HT1080 (cell line): ENCODE measurements at places on chromosomes 3 and 15. TPM values are rescaled to one million over a fixed set of nuclear protein-coding genes. Genes with fewer than 3 reads are reported as not detected.
A peak's percentile ranks its signal among the peaks of the same experiment; 100 is the strongest.

The TRANK1 gene
- 0.97 and 1.4 TPM in 2 replicates for total RNA-seq

DNA sequence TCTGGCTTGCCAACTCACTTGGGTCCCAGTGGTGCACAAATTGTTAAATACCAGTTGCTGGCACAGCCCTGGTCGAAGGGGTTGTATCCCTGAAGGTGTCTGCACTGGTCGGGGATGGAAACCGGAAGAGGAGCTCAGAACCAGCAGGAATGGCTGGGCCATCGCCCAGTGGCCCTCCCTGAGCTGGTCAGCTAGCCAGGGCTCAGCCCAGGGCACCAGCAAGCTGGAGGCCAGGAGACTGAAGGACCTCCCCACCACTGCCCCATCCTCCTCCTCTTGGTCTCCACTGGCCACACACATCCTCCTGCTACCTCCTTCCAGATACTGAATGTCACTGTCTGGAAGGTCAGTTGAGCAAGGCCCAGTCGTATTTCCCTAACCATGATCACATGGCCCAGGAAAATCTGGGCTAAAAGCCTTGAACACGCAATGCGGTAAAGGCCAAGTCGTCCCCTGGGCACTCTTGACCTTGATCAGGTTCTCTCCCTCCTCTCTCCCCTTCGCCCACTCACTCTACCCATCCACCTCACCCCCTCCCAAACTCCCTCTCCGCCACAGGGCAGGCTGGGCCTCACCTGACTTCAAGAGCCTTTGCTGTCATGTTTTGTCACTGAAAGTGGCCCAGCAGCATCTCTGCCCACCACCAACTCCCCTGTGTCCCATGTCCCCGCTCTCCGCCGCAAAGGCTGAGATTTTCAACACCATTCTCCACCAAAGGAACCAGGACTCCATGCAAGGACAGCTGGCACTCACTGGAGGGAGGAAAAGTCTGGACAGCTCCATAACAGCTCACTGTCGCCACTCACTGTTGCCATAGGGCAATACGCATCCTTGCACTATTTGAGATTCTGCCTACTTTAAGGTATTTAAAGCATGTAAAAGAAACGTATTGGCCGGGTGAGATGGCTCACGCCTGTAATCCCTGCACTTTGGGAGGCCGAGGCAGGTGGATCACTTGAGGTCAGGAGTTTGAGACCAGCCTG, 12.1 kb downstream of the ZDHHC19 start:
- no peak for DNase-seq

GRCh38 chr3:120093119-120093910, 932 bp downstream of the GSK3B start:
- peak; percentile 27 for DNase-seq

GRCh38 chr3:10189557-10190354, 25.0 kb downstream of the IRAK2 start:
- DNase-seq: peak; percentile 93

The CP gene
- total RNA-seq: not detected in 2 replicates

GRCh38 chr15:93146601-93147000, 57.6 kb upstream of the RGMA start:
- no peak for DNase-seq

- peak; percentile 92 for DNase-seq
Observed at GRCh38 chr3:143167969-143168854, 48.6 kb downstream of the CHST2 start.

GRCh38 chr3:175502155-175502554, 643.0 kb downstream of the NAALADL2 start:
- DNase-seq: no peak

DNA sequence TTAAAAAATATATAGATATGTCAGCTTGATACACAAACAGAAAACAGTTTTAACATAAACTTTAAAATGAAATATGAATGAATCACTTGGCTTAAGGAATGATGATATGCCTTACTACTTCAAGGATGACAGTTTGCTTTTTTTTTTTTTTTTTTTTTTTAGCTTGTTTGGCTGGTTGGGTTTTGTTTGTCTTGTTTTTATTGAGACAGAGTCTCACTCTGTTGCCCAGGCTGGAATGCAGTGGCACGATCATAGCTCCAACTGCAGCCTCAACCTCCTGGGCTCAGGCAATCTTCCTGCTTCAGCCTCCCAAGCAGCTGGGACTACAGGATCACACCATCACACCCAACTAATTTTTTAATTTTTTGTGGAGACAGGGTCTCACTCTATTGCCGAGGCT, 14.5 kb downstream of the LRRC2 start:
- no peak for DNase-seq

The ISL2 gene
- 0.57 and 2.2 TPM in 2 replicates for total RNA-seq

The STRIT1 gene
- not detected in 2 replicates for total RNA-seq

GRCh38 chr3:160801386-160802118, 45.5 kb downstream of the PPM1L start:
- peak; percentile 67 for DNase-seq

The PLSCR2 gene
- not detected in 2 replicates for total RNA-seq

The PCOLCE2 gene
- 22.7 and 34.1 TPM in 2 replicates for total RNA-seq

The PDCD6IP gene
- total RNA-seq: 71.5 and 109 TPM in 2 replicates

DNA sequence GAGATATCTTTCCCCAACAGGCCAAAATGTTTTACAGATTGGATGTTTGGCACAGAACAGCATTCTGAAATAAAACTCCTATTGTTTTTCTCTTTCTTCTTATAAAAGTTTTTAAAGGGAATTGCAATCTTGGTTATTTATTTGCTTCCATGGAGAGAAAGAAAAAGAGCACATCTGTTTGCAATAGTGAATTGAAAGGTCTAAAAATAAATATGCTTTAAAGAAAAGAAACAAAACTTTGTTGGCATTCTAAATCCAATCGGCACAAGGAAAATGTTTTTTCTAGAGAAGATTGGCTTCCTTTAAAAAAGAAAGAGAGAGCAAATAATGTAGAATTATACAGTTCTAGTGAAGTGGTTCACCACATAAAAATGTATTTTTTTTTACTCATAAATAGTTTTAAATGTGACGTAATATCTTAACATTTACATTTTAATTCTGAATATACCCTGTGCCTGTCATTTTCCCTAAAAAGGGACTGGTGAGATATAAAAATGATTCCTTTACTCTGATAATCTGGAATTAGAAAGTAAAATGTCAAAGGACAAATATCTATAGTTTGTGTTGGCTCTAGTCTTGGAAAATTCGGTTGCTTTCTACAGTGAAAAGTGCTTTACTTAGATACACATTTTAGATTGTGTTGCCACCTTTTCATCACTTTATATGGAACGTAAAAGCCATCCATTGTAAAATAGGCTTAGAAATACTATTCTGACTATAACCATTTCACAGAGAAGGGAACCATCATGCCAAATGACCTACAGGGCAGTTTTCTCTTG, 257.4 kb upstream of the CBLB start:
- no peak for DNase-seq

The P2RY12 gene
- total RNA-seq: not detected in 2 replicates

DNA sequence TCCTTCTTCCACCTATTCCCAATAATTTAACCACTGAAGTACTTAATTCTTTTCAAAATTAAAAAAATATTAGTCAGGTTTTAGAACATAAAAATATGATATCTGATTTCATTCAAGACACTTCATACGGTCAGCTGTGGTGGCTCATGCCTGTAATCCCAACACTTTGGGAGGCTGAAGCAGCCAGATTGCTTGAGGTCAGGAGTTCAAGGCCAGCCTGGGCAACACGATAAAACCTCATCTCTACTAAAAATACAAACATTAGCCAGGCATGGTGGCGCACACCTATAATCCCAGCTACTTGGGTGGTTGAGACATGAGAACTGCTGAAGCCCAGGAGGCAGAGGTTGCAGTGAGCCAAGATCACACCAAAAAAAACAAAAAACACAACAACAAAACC, 56.7 kb downstream of the NBEAL2 start:
- no peak for DNase-seq

The MYZAP gene
- 1.8 and 2.1 TPM in 2 replicates for total RNA-seq

GRCh38 chr3:9180764-9181117, 68.7 kb downstream of the SRGAP3 start:
- DNase-seq: no peak

The GOLGA8N gene
- 0.33 and 0.80 TPM in 2 replicates for total RNA-seq

- no peak for DNase-seq
Observed at GRCh38 chr15:71259866-71260265, 144.6 kb downstream of the THSD4 start.

- no peak for DNase-seq
Observed at GRCh38 chr15:22942877-22943276, 37.3 kb downstream of the CYFIP1 start.

- no peak for DNase-seq
Observed at GRCh38 chr15:29570121-29570947, 251.9 kb downstream of the TJP1 start.

The MESP1 gene
- total RNA-seq: 0.72 and 1.1 TPM in 2 replicates

The FGF12 gene
- 1.3 and 2.2 TPM in 2 replicates for total RNA-seq

The GPR27 gene
- total RNA-seq: not detected in 2 replicates

The FBXW12 gene
- not detected in 2 replicates for total RNA-seq

The FES gene
- total RNA-seq: 8.8 and 15.0 TPM in 2 replicates

DNA sequence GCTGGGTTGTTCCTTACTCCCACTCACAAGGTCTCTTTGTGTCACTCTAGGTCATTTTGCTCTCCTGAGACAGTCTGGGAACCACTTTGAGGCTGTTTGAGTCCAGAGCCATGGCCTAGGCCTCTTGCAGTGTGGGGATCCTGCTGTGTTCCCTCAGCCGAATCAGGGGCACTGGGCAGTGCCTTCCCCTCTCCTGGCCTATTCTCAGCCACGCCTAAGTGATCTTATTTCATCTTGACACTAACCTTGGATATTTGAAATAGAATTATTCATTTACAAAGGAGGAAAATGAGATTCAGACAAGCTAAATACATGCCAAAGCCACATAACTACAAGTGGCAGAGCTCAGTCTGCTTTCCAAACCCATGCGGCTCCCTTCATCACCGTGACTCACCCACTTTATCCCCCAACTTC, 557.2 kb upstream of the TBL1XR1 start:
- DNase-seq: peak; percentile 25

The KBTBD12 gene
- total RNA-seq: not detected in 2 replicates

The LMOD3 gene
- total RNA-seq: 0.19 TPM in 1 of 2 replicates, not detected in the other

GRCh38 chr15:74869726-74870407, 3.3 kb downstream of the SCAMP2 start:
- peak; percentile 20 for DNase-seq
